Activated effector memory CD4-positive, alpha-beta T cell treated with Interleukin-2 at 50 U/mL for 16 hours (primary cell): ENCODE measurements at places on chromosomes 16 and 17.

- DNase-seq, result no peak
Measured at GRCh38 chr17:74259667-74260524, 14.1 kb upstream of the DNAI2 start.

DNA sequence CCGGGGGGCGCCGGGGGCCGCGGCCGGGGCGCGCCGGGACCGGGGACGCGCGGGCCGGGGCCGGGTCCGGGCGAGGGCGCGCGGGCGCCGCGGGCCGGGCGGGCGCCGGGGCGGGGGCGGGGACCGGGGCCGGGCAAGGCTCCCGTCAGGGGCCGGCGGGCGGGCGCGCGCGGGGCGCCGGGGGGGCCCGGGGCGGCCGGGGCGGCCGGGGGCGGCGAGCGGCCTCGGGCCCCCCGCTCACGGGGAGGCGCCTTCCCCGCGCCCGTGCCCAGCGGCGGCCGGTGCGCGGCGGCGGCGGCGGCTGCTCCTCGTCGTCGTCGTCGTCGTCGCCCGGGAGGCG, 563 bp downstream of the ZCCHC14 start:
- DNase-seq, result no peak

DNA sequence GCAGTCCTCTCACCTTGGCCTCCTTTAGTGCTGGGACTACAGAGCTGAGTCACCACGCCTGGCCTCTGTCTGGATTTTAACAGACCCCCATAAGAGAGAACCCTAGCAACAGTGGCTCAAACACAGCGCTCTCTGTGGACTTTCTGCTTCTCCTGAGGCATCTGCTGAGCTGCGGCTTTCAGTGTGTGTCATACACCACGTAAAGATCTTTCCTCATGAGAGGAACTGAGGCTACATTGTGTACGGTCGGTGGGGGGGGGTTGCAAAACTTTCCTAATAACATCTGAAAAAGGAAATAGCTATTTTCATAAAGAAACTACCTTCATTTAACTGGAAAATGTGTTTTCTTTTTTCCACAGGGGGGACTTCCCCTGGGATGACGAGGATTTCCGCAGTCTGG, 32.9 kb downstream of the DEF8 start:
- no peak for DNase-seq

DNA sequence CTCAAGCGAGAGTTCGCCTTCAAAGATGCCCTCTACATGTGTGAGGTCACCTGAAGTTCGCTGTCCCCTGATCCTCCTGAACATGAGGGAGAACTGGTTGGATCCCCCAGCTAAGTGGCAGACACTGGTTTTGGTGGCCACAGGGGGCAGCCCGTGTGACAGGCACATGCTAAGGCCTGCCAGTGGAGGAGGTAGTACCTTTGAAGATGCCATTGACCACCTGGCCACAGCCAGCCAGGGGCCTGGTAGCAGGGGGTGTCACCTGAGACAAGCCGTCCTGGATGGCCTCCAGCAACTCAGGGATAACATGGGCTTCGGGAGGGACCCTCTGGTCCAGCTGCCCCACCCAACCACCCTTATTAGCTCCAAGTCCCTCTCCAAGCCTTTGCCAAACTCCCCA, 7.3 kb upstream of the ALDH3A1 start:
- no peak for DNase-seq

- no peak for DNase-seq
Measured at GRCh38 chr17:81338274-81339190, 43.4 kb upstream of the SLC38A10 start.

- no peak for DNase-seq
Measured at GRCh38 chr17:16880843-16881230, 91.1 kb downstream of the TNFRSF13B start.

DNA sequence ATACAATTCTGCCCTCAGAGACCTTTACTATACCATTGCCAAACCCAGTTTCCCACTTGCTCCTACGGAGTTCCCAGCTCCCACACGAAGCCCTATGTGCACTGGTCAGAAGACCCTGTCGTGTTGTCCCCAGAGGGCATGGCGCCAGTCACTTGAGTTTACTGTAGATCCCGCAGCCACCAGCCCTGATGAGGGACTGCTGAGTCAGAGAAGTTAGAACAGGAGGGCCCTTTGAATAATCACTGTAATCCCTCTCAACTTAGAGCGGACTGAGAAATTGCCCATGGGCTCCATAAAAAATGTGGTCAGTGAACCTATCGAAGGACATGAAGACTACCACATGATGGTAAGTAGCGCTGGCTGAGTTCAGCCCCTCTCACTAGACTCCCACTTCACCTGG, 9.2 kb downstream of the UBFD1 start:
- DNase-seq, result no peak

GRCh38 chr16:85969159-85969558, 70.2 kb downstream of the IRF8 start:
- DNase-seq, result no peak

DNA sequence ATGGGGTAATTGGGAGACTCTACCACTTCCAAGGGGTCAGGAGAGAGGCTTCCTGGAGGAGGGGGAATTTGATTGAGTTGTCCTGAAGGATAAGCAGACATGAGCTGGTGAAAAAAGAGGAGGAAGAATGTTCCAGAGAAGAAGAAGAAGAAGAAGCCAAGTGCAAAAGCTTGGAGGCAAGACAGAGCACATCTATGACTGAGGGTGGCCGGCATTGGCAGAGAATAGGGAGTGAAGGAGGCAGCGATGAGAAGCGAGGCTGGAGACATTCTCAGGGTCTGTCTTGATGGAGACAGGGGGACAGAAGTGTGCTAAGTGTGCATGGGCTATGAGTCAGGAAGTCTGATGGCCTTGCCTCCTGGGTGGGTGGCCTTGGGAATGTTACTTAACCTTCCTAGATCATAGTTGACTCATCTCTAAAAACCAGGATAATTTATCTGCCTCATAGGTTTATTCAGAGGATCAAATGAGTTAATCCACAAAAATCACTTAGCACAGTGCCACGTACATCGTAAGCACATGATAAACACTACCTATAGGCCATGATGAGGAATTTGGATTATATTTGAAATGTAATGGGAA, 171.7 kb downstream of the ABCC12 start:
- no peak for DNase-seq

DNA sequence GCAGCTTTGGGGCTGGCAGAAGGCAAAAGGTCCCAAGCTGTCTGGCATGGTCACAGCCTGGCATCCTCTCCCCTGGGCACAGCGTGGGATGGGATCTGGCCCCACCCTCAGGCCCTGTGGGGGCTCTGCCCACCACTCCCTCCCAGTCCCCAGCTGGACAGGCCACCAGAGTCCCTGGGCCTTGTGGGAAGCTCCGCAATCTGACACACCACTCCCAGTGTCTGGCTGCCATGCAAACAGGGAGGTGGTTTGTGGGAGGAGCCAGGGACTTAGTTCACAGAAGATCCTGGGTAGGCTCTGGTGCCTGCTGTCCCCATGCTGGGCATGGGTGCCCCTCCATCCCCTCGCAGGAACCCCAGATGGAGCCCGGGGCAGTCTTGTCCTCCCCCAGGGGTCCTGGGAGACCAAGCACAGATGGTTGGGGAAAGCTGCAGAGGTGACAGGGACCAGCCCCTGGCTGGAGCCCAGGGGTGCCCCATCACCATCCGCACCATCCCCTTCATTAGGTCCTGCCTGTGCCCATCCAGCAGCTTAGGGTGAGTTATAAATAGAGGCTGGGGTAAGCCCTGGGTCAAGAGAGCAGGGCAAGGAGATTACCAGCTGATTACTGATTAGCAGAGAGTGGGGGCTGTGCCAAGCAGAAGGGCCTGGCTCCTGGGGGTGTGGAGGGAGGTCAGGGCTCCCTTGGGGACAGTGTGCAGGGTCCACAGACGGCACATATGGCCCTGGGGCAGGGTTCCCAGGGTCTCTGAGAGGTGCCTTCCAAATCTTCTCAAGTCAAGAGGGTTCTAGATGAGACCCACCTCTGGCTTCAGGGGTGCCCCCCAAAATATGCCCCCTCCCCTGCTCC, 6.2 kb downstream of the FSCN2 start:
- DNase-seq, result no peak

DNA sequence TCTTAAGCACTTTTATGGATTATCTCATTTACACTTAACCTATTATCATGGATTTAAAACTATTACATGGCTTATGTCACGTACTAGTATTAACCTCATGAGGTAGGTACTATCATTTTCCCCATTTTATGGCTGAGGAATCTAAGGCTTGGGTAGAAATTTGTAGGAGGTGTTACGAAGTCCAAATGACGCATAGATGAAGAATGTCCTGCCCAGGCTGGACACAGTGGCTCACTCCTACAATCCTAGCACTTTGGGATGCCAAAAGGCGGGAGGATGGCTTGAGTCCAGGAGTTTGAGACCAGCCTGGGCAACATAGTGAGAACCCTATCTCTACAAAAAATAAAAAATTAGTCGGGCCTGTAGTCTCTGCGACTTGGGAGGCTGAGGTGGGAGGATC, 4.8 kb upstream of the C1QL1 start:
- no peak for DNase-seq

DNA sequence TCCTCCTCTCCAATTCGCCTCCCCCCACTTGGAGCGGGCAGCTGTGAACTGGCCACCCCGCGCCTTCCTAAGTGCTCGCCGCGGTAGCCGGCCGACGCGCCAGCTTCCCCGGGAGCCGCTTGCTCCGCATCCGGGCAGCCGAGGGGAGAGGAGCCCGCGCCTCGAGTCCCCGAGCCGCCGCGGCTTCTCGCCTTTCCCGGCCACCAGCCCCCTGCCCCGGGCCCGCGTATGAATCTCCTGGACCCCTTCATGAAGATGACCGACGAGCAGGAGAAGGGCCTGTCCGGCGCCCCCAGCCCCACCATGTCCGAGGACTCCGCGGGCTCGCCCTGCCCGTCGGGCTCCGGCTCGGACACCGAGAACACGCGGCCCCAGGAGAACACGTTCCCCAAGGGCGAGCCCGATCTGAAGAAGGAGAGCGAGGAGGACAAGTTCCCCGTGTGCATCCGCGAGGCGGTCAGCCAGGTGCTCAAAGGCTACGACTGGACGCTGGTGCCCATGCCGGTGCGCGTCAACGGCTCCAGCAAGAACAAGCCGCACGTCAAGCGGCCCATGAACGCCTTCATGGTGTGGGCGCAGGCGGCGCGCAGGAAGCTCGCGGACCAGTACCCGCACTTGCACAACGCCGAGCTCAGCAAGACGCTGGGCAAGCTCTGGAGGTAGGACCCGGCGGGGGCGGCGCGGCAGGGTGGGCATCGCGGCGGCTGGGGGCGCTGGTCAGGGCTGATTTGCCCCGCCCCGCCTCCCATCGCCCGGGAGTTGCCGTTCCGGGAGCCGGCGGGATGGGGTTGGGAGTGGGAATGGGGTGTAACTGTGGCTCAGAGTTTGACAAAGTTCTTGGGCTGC, 567 bp downstream of the SOX9 start:
- no peak for DNase-seq

DNA sequence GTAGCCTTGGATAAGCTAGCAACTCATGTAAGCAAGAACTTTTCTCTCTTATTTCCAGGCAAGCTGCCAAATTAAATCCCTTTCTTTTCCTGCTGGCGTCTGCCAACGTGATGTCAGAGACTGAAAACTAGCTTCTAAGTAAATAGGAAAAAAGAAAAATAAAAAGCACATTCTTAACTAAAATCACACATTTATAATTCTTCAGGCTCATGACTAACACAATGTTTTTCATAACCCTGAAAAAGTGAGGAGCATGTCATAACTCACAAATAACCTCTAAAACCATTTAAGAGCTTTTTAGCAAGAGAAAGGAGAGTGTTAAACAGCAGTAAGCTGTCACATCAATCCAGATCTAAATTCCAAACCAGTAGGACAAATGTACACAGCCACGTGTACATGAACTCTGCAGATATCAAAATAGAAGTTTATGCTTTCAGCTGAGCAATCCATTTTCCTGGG, 110.0 kb downstream of the N4BP1 start:
- DNase-seq, result no peak

- no peak for DNase-seq
Measured at GRCh38 chr17:63634163-63634562, 11.9 kb downstream of the MAP3K3 start.

DNA sequence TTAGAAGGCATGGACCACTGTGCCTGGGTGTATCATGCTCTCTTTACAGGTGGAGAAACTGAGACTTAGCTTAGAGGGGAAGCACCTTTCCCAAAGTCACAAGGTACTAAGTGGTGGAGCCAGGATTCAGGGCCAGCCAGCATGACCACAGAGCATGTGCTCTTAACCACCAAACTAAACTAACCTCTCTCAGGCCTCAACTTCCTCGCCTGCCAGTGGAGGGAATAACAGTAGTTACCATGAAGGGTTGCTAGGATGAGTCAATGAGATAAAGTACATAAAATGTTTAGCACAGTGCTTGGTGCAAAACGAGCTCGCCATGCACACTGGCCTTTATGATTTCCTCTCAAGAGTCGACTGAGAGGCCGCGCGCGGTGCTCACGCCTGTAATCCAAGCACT, 6.4 kb upstream of the MYO1C start:
- no peak for DNase-seq

GRCh38 chr17:8556074-8556473, 74.5 kb downstream of the MYH10 start:
- no peak for DNase-seq

DNA sequence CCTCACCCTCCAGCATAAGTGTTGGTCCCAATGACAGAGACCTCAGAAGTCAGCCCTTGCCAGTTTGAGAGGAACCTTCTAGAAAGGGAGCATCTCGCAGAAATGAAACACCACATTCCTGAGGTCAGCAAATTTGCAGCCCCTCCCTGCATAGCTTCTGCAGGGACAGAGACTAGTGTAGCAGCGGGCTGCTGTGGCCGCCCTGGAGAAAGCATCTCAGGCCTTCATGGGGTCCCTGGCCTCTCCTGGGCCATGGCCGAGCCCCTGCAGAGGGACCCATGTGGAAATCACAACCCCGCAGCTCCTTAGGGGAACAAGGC, 11.4 kb downstream of the HS3ST6 start:
- DNase-seq, result no peak

- DNase-seq, result no peak
Measured at GRCh38 chr17:72934927-72935326, 157.6 kb downstream of the SLC39A11 start.
